ENCODE measurements at places on chromosomes 4 and X.

DNA sequence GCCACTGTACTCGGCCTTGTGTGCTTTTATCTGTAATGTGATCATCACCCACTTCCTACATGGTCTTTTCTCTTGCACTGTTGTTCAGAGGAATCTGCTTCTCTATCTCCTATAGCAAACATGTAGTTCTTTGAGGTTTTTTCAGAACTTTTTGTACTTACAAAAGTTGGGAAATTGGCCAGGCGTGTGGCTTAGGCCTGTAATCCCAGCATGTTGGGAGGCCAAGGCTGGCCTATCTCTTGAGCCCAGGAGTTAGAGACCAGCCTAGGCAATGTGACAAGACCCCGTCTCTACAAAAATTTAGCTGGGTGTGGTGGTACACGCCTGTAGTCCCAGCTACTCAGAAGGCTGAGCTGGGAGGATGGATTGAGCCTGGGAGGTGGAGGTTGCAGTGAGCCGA lies 30.4 kb downstream of the TAF1 start:
- DNase-seq, result no peak

DNA sequence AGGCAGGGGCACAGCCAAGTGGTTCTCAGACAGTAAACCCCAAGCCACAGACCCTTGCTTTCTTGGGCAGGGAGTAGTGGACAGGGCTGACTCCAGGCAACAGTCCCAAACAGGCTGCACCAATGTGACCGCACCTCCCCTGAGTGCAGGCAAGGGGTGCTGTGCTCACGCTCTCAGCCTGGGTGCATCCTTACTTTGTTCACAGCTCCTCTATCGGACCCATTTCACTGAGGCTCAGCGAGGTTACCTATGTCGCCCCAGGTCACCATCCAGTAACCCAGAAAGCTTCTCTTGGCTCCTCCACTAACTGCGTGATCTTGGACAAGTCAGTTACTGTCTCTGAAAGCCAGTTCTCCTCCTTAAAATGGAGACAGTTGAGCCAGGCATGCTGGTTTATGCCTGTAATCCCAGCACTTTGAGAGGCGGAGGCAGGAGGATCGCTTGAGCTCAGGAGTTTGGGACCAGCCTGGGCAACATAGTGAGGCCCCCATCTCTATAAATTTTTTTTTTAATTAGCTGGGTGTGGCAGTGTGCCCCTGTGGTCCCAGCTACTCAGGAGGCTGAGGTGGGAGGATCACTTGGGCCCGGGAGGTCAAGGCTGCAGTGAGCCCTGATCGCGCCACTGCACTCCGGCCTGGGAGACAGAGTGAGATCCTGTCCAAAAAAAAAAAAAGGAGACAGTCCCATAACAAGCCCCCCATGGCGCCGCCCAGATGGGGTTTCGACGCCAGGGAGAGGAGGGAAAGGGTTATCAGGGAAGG lies 823 bp upstream of the MAN2B2 start:
- no peak for DNase-seq

DNA sequence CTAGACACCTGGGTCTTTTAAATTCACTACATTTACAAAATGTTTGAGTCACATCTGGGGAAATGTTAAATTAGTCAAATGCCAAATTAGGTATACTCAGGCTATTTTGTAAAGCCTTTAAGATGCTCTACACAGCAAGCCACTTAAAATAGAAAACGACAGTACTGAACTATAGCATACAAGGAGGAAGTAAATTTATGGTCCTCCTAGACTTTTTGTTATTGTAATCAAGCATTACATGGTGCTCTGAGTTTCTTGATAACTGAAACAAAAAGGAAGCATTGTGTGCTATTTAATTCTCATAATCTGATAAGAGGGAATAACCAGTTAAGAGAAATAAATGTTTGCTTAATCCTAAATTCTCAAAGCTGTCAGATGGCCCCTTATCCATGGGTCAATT lies 46.2 kb downstream of the SLC9A7 start:
- no peak for DNase-seq

GRCh38 chr4:75498041-75498440 lies 16.2 kb downstream of the RCHY1 start:
- DNase-seq, result no peak

DNA sequence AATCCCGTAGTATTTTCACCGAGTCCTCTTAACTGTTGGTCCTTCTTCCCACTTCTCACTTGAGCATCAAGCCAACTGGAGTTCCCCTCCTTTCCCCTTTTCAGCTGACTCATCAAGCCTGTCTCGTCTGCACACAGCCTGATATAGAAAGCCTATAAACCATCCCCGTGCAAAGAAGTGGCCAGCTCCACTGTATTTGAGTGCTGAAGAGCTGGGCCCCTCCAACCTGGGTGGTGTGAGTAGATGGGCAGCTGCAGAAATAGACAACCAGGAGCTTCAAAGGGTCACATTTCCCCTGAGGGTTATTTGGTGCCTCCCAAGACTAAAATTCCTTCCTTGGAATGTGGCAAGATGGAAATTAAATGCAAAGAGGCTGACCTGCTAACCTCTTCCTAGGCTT lies 199.7 kb downstream of the HS6ST2 start:
- no peak for DNase-seq

DNA sequence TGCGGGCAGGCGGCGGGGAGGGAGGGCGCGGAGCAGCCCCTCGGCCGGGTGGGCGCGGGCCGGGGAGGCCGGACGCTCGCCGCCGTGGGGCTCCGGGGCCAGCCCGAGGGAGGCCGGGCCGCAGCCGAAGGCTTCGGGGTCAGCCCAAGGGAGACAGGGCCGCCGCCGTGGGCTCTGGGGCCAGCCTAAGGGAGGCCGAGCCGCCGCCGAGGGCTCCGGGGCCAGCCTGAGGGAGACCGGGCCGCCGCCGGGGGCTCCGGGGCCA lies 251 bp downstream of the KIAA0232 start:
- no peak for DNase-seq

- no peak for DNase-seq
Measured at GRCh38 chr4:116880625-116881024, 204.8 kb downstream of the TRAM1L1 start.

DNA sequence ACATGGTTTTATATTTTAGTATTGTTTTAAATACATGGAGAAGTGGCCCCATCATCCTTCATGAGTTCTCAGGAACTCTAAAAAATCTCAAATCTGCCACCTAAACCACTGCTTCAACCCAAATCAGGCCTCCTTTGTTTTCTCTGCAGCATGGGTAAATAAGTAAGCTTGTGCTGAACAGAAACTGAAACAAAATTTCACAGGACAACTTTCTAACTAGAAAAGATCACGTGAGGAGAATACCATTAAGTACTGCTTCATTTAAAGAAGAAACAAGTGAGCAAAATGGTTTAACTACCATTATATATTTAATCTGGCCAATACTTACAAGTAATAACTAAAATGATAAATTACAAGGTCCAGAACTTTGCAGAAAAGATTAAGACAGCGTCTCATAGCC lies 2.5 kb downstream of the ARAP2 start:
- DNase-seq, result no peak

GRCh38 chr4:116064331-116064730 lies 950.9 kb upstream of the NDST4 start:
- DNase-seq, result no peak

All from right hindlimb (tissue), 1 donor.